ENCODE measurements at places on chromosomes 1 and 21.
A peak's percentile ranks its signal among the peaks of the same experiment; 100 is the strongest.

GRCh38 chr21:15379776-15380175, 315.0 kb upstream of the NRIP1 start:
- DNase-seq = no peak

GRCh38 chr1:156510709-156511108, 10.1 kb upstream of the MEF2D start:
- peak; percentile 88 for DNase-seq

DNA sequence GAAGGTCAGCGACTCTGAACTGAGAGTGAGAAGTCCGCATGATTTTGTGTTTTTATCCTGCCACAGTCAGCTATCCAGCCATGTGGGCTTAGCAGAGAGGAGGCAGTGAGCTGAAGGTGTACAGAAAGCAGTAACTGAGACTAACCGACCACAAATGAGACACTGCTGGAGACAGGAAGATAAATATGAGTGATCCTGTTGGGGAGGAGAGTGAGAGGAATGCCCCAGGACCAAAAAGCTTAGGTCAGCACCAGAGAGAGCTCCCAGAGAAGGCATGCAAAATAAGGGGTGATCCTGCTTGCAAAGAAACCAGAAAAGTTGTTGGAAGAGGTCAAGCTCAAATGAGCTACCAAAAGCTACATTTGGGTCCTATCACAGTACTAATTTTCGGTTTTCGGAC, 63.7 kb downstream of the HLCS start:
- DNase-seq = no peak

DNA sequence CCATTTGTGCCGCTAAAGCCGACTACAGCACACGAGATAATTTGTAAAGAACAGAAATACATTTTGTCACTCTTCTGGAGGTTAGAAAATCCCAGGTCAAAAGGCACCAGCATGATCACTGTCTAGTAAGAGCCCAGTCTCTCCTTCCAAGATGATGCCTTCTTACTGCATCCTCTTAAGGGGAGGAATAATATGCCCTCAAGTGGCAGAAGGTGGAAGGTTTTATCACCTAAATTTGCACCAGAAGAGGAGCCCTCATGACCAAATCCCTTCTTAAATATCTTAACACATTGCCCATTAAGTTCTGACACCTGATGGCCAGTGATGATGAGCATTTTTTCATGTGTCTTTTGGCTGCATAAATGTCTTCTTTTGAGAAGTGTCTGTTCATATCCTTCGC, 326.7 kb upstream of the RGS18 start:
- DNase-seq = no peak

DNA sequence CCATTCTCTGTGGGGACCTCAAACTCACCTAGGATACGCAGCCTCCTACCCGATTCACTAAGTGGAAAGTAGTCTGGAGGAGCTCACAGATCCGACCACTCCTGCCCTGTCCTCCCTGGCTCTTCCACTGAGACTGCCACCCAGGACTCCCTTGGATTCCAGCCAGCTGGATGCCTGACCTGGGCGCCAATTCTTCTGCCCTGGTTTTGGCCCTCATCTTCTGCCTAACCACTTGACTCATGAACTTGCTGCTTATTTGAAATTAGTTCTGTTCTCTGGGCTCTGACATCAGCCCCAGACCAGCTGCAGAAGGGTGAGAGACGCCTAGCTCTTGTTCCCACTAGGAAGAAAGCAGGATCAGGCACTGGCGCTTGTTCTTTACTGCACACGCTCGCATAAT, 48.9 kb downstream of the SLC35D1 start:
- no peak for DNase-seq

DNA sequence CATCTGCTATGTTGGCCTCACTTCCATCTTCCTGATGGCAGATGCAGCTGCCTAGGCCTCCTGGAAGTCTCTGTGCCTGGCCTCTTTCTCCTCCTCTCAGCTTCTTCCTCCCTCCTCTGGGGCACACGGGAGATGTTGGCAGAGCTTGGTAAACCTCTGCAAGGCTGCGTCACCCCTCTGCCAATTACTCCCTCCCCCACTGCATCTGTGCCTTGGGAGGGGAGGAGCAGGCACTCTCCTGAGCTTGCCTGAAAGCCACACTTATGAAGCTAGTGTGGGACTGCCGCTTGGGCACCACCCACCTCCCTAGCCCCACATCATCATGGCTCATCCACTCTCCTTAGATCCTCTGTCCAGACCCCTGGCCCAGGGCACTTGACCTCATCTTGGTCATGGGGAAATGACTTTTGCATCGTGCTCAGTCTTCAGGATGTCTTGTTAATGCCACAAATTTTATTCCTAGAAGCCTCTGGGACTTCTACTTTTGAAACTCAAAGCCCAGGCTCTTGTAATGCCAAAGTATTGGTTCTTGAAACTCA, 7.3 kb upstream of the TMEM51 start:
- no peak for DNase-seq

GRCh38 chr1:215002471-215002870, 80.1 kb upstream of the KCNK2 start:
- no peak for DNase-seq

DNA sequence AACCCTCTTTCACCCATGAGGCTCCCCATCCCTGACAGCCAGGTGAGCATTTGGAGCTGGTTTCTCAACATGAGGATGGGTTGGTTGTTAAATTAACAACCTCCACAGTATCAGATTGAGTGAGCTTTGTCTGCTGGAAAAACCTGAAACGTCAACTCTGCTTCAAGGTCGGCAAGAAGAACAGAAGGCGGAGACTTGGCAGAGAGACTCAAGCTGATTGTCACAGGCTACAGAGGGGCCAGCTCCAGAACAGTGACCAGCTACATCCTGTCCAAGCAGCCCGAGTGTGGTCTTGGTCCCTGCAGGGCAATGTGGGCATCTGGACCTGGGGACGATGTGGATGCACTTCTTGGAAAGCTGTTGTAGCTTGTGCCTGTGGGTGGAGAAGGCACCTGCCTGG, 36.6 kb upstream of the TMEM51 start:
- DNase-seq = no peak
